ENCODE measurements at places on chromosomes 1 and 21. TPM values are rescaled to one million over a fixed set of nuclear protein-coding genes. Genes with fewer than 3 reads are reported as not detected.

HCN3 gene
- total RNA-seq, result 1.0 TPM

LORICRIN gene
- total RNA-seq, result not detected

KCNT2 gene
- total RNA-seq, result 8.1 TPM

TMEM82 gene
- not detected for total RNA-seq

NSL1 gene
- 24.4 TPM for total RNA-seq

PLA2G5 gene
- total RNA-seq, result 9.8 TPM

OSBPL9 gene
- 90.7 TPM for total RNA-seq

CBR3 gene
- 13.4 TPM for total RNA-seq

FCRL6 gene
- total RNA-seq, result not detected

NFASC gene
- 16.5 TPM for total RNA-seq

RCAN1 gene
- total RNA-seq, result 163 TPM

- no peak overlapping the region for H3K27ac ChIP-seq
- peaks cover 2% of the 10 kb centered on the region for H3K4me1 ChIP-seq
- peaks cover 10% of the 10 kb centered on the region for H3K36me3 ChIP-seq
- no peak overlapping the region for H3K4me3 ChIP-seq
Measured at GRCh38 chr1:156797212-156797871, 19.3 kb downstream of the SH2D2A start.

- no peaks in the 10 kb centered on the region for H3K36me3 ChIP-seq
- no peak overlapping the region for H3K27ac ChIP-seq
- no peaks in the 10 kb centered on the region for H3K27me3 ChIP-seq
- no peak overlapping the region for H3K4me3 ChIP-seq
- H3K4me1 ChIP-seq, result no peaks in the 10 kb centered on the region
Measured at GRCh38 chr1:232384171-232384883, 245.6 kb downstream of the SIPA1L2 start.

DNA sequence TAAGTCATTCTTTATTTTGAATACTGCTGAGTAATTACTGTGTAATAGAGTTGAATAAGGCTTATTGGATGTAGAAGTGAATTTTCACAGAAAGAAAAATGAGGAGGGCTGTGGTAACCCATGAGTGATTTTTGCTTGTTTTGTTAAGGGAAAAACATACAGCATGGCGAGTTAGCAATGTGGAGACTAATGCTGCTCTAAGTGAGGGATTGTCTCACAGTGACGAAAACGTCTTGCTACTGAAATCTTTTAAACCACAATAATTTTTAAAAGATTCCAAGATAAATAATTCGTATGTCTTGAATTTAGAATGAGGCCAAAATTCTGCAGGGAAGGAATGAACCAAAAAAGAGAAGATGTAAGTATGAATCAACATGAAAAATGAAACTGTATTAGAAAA is 16.2 kb upstream of the PLA2G4A start:
- peak; percentile 99 for DNase-seq
- H3K27ac ChIP-seq, result no peak overlapping the region
- no peaks in the 10 kb centered on the region for H3K36me3 ChIP-seq
- H3K27me3 ChIP-seq, result no peaks in the 10 kb centered on the region

- H3K27ac ChIP-seq, result no peak overlapping the region
- no peaks in the 10 kb centered on the region for H3K27me3 ChIP-seq
- no peaks in the 10 kb centered on the region for H3K36me3 ChIP-seq
- no peak overlapping the region for H3K4me3 ChIP-seq
- no peak for DNase-seq
- no peaks in the 10 kb centered on the region for H3K4me1 ChIP-seq
Measured at GRCh38 chr21:34061983-34062382, 11.4 kb upstream of the MRPS6 start.

DNA sequence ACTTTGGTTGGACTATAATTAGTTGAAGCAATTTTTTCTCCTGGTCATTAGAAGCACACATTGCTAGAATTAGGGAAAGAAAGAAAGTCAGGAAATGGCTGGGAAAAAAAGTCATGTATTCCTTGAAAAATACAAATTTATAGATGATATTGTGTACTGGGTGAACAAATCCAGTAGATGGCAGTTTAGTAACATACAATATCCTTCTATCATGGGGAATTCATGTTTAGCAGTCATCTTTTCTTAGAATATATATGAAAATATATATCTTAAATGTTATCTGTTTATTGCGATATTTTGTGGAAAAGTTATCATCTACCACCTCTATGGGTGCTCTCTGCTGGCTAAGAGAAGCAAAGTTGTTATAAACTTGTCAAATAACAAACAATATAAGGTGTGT is 13.1 kb upstream of the ZRANB2 start:
- H3K4me3 ChIP-seq, result no peak overlapping the region
- peaks cover 5% of the 10 kb centered on the region for H3K4me1 ChIP-seq
- H3K27ac ChIP-seq, result no peak overlapping the region
- H3K36me3 ChIP-seq, result no peaks in the 10 kb centered on the region
- peak; percentile 14 for DNase-seq
- no peaks in the 10 kb centered on the region for H3K27me3 ChIP-seq

- no peaks in the 10 kb centered on the region for H3K4me1 ChIP-seq
- DNase-seq, result no peak
- no peaks in the 10 kb centered on the region for H3K27me3 ChIP-seq
- no peak overlapping the region for H3K4me3 ChIP-seq
- H3K27ac ChIP-seq, result no peak overlapping the region
Measured at GRCh38 chr1:165339164-165339563, 17.4 kb downstream of the LMX1A start.

DNA sequence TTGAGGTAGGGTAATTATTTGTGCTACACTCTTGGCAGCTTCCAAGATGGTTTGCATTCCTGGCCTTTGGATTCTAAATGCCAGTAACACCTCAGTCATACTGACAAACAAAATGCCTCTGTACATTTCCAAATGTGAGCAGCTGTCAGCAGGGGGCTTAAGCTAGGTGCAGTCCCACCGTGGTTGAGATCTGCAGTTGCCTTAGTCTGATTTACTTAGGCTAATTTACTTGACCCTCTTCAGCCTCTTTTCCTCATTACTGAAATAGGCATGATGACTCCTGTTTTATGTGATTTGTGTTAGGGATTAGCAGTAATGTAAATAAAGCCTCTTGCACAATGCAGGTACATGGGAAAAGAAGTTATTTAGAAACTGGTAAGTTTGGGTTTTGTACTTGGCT is 13.5 kb upstream of the SPATA1 start:
- H3K4me1 ChIP-seq, result no peaks in the 10 kb centered on the region
- peaks cover 4% of the 10 kb centered on the region for H3K36me3 ChIP-seq
- no peak overlapping the region for H3K27ac ChIP-seq
- no peak for DNase-seq

GRCh38 chr1:5881526-5882222 is 110.6 kb downstream of the NPHP4 start:
- no peak overlapping the region for H3K27ac ChIP-seq
- H3K27me3 ChIP-seq, result no peaks in the 10 kb centered on the region
- peak; percentile 27 for DNase-seq

DNA sequence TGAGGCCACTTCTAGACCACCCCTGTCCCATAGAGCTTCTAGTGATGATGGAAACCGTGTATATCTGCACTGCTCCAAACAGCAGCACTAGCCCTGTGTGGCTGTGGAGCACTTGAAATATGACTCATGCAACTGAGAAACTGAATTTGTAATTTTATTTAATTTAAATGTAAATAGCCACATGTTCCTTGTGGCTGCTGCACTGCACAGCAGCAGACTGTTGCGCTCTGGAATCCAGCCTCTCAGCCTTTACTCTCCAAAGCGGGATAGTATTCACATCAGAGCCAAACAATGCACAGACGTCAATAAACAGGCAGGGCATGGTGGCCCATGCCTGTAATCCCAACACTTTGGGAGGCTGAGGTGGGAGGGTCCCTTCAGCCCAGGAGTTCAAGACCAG is 12.0 kb downstream of the CAPN2 start:
- no peak overlapping the region for H3K4me3 ChIP-seq
- peak overlapping the region; percentile 13 for H3K27ac ChIP-seq

- no peak overlapping the region for H3K27ac ChIP-seq
- no peaks in the 10 kb centered on the region for H3K4me1 ChIP-seq
- no peak for DNase-seq
- H3K4me3 ChIP-seq, result no peak overlapping the region
- H3K27me3 ChIP-seq, result no peaks in the 10 kb centered on the region
Measured at GRCh38 chr1:167493372-167493771, 25.0 kb downstream of the CD247 start.

GRCh38 chr1:161115132-161115711 is 2.6 kb downstream of the PFDN2 start:
- peak overlapping the region; percentile 1 for H3K4me3 ChIP-seq
- H3K36me3 ChIP-seq, result peaks cover 2% of the 10 kb centered on the region
- no peaks in the 10 kb centered on the region for H3K27me3 ChIP-seq
- peaks cover 15% of the 10 kb centered on the region for H3K4me1 ChIP-seq
- peak overlapping the region; percentile 18 for H3K27ac ChIP-seq

- no peak overlapping the region for H3K4me3 ChIP-seq
- H3K4me1 ChIP-seq, result no peaks in the 10 kb centered on the region
- peaks cover 16% of the 10 kb centered on the region for H3K27me3 ChIP-seq
- H3K36me3 ChIP-seq, result no peaks in the 10 kb centered on the region
- no peak for DNase-seq
Measured at GRCh38 chr1:165443539-165444311, 1.2 kb downstream of the RXRG start.

- peaks cover 3% of the 10 kb centered on the region for H3K4me1 ChIP-seq
- H3K27me3 ChIP-seq, result no peaks in the 10 kb centered on the region
- no peak overlapping the region for H3K4me3 ChIP-seq
- no peak for DNase-seq
- no peaks in the 10 kb centered on the region for H3K36me3 ChIP-seq
Measured at GRCh38 chr1:203142684-203143408, 15.3 kb downstream of the ADORA1 start.

GRCh38 chr1:219100059-219100458 is 73.6 kb upstream of the LYPLAL1 start:
- no peak overlapping the region for H3K4me3 ChIP-seq
- DNase-seq, result no peak
- H3K27ac ChIP-seq, result no peak overlapping the region
- no peaks in the 10 kb centered on the region for H3K4me1 ChIP-seq

DNA sequence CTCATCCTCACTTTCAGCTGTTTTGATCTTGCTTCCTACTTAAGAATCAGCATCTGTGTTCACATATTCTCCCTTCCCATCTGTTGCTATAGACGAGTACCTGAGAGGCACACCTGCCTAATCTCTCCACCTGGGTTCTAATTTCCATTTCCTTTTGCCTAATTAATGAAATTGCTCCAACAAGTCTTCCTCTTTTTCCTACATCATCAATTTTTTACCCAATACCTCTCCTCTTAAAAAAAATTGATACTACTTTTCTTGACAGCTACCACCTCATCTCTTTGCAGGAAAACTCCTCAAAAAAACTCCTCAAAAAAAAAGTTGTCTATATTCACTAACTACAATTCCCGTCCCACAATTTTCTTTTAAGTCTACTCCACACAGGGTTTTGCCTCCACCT is 71.8 kb downstream of the NME7 start:
- no peaks in the 10 kb centered on the region for H3K36me3 ChIP-seq
- no peak for DNase-seq
- H3K4me1 ChIP-seq, result no peaks in the 10 kb centered on the region

DNA sequence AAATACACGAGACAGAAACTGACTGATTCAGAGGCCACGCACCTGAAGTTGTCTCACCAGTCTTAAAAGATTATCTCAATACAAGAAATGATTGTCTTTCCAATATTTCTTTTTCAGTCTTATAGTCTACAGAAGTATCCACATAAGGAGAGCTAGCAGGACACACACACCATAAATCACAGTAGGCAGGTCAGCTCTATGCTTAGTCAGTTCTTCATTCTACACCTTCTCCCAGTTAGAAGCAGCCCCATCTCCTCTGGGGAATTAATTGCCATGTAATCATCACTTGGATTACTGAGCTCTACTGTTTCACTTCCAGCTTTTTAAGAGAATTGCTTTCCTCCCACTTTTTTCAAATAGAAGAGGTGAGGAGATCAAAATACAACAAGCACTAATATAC is 59.6 kb downstream of the SMYD3 start:
- H3K27ac ChIP-seq, result no peak overlapping the region
- H3K27me3 ChIP-seq, result no peaks in the 10 kb centered on the region
- no peak overlapping the region for H3K4me3 ChIP-seq
- no peaks in the 10 kb centered on the region for H3K4me1 ChIP-seq
- H3K36me3 ChIP-seq, result no peaks in the 10 kb centered on the region

DNA sequence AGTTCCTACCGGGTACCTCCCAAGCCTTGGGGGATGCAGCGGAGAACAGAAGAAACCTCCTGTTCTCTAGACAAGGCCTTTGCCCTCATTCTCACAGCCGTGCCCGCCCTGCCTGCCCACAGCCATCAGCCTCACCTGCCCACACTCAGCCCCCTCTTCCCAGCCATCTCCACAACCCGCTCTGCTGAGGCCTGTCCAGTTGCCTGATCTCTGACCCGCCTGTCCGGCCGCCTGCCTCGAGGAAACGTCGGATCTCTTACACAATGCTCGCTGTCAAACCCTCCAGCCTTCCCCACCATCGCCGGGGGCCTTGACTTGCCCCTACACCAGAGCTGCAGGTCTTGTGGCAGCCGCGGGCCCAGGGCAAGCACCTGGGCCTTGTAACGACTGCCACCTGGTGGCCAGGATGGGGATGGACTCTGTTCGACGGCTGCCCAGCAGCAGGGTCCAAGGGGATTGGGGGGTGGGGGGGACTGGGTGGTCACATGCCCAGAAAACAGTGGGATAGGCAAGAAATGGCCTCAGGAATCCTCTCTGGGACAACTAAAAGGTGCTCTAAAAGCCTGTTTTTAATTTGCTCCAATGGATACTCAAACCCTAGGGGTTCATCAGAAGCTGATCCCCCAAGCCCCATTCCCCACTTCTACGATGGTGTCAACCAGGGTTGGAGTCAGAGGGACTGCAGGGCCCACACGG is 31.0 kb downstream of the SLC45A1 start:
- H3K4me3 ChIP-seq, result no peak overlapping the region
- H3K27ac ChIP-seq, result no peak overlapping the region
- peaks cover 4% of the 10 kb centered on the region for H3K36me3 ChIP-seq
- peaks cover 10% of the 10 kb centered on the region for H3K4me1 ChIP-seq

DNA sequence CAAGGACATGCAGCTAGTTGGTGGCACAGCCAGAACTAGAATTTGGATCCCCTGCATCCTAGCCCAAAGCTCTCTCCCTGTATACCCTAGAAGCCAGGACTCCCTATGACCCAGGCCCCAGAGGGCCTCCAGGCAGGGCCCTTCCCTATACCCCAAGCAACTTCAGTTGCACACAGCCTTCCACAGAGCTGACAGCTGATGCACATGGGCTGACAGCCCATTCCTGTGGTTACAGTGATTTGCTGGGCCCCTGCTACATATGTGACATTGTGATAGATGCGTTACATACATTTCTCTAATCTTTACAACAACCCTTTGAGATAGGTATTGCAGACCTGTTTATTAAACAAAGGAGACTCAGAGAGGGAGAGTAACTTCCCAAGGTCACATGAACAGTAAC is 5.8 kb downstream of the ATP1A2 start:
- H3K27ac ChIP-seq, result no peak overlapping the region
- DNase-seq, result no peak
- H3K27me3 ChIP-seq, result peaks cover 20% of the 10 kb centered on the region
- H3K4me3 ChIP-seq, result no peak overlapping the region
- H3K36me3 ChIP-seq, result no peaks in the 10 kb centered on the region
- H3K4me1 ChIP-seq, result peaks cover 4% of the 10 kb centered on the region

DNA sequence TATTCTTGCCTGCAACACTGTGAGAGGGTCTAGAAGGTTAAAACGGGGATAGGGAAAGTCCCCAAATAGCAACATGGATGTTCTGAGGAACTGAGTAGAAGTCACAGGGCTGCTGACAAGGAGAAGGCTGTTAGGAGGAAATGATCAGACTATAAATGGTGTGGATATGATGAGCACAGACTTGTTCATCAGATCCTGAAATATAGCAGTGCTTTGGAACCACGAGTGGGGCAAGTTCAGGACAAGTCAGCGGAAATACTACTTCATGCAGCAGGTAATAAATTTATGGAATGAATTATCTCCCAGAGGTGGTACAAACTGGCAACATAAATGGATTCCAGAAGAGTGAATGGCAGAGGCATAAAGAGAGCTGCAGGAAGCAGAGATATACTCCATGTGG is 3.2 kb upstream of the KIAA0040 start:
- H3K27me3 ChIP-seq, result peaks cover 3% of the 10 kb centered on the region
- no peak for DNase-seq
- no peak overlapping the region for H3K4me3 ChIP-seq
- peaks cover 3% of the 10 kb centered on the region for H3K4me1 ChIP-seq
